SJCRH30 (cell line): ENCODE measurements at places on chromosomes 6 and 20. TPM values are rescaled to one million over a fixed set of nuclear protein-coding genes. Genes with fewer than 3 reads are reported as not detected.

GRCh38 chr20:36988494-36988966 lies 37.0 kb upstream of the SAMHD1 start:
- DNase-seq, result peak; percentile 18
- H3K27me3 ChIP-seq, result no peaks in the 10 kb centered on the region
- no peak overlapping the region for H3K27ac ChIP-seq

GRCh38 chr20:51236421-51236820 lies 213.5 kb upstream of the KCNG1 start:
- H3K27me3 ChIP-seq, result no peaks in the 10 kb centered on the region
- no peak overlapping the region for H3K4me3 ChIP-seq
- no peaks in the 10 kb centered on the region for H3K36me3 ChIP-seq
- DNase-seq, result no peak
- no peaks in the 10 kb centered on the region for H3K4me1 ChIP-seq

- no peak overlapping the region for H3K27ac ChIP-seq
- no peaks in the 10 kb centered on the region for H3K36me3 ChIP-seq
- no peak overlapping the region for H3K4me3 ChIP-seq
Observed at GRCh38 chr6:160832422-160832821, 130.4 kb downstream of the PLG start.

DNA sequence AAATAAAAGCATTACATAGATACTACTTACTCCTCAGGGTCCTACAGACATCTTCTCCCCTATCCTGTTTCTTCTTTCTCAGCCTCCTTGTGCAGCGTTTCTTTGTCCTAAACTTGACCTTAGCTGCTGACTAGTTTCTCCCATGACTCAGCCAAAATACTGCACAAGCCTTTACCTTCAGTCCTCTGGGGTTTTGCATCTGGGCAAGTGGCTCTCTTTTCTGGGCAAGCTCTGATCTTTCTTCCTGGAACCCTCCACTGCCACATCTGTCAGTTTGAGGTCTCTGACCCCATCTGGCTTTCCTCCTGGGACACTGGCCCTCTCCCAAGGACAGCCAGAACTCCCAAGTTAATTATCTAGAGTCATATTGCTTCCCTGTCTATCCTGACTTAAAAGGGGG lies 838.4 kb downstream of the DHX35 start:
- no peak overlapping the region for H3K27ac ChIP-seq
- no peaks in the 10 kb centered on the region for H3K36me3 ChIP-seq
- no peaks in the 10 kb centered on the region for H3K27me3 ChIP-seq
- H3K4me3 ChIP-seq, result no peak overlapping the region
- no peaks in the 10 kb centered on the region for H3K4me1 ChIP-seq

Gene ROS1
- total RNA-seq, result 0.05 and 0.10 TPM in 2 replicates

DNA sequence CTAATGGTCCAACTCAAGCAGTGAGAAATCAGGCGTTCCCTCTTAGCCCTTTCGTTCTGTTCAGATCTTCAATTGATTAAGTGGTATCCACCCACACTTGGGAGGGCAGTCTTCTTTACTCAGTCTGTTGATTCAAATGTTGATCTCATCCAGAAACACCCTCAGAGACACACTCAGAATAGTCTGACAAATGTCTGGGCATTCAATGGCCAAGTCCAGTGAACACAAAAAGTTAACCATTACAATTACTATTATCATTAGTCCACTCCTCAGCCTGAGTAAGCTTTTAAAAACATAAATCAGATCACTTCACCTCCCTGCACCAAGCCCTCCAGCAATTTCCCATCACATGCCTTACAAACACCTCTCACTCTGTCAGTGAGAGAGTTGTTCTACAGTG lies 423.2 kb downstream of the RFPL4B start:
- no peak overlapping the region for H3K27ac ChIP-seq
- peaks cover 3% of the 10 kb centered on the region; the same call in 1 of the 2 replicates for H3K4me1 ChIP-seq
- H3K36me3 ChIP-seq, result no peaks in the 10 kb centered on the region
- H3K4me3 ChIP-seq, result no peak overlapping the region

Gene NNAT
- not detected in 2 replicates for total RNA-seq

Gene ELOVL2
- 18.0 and 21.1 TPM in 2 replicates for total RNA-seq

DNA sequence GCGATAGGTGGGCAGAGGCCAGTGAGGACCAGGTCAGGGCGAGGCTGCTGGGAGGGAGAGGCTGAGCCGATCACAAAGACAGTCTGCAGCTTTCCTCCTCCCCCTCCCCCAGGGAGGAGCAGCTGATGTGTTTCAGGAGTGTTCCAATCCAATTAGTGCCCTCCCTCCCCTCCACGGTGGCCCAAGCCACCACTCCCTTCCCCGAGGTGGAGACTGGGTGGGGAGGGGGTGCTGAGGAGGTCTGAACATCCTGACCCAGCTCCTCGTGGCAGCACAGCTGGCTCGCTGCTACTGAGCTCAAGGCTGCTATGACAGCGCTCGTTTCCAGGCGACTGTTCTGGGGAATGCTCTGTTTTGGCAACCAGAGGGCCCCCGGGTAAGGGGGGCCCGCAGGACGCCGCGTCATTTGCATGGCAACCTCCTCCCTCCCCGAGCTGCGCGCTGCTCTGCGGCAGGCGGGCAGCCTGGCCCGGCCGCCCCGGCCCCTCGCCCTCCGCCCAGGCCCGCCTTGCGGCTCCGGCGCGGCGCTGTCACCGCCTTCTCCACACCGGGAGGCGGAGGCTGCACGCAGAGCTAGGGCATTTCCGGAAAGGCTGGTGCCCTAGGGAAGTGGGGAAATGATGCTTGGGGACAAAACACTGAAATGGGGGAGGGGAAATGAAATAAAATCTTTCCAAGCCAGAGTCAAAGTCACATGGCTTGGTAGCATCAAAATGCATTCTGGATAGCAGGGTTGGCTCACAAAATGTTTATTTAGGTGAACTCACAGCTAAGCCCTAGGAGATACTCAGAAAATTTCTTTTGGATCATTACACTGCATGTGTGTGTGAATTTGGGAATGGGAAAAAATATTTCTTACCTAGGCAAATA lies 67.4 kb upstream of the PIM1 start:
- peaks cover 32% of the 10 kb centered on the region for H3K4me1 ChIP-seq
- peak; percentile 94 for DNase-seq
- H3K27me3 ChIP-seq, result no peaks in the 10 kb centered on the region

GRCh38 chr6:130473886-130474285 lies 108.1 kb downstream of the TMEM200A start:
- no peaks in the 10 kb centered on the region for H3K27me3 ChIP-seq
- DNase-seq, result no peak
- H3K4me1 ChIP-seq, result no peaks in the 10 kb centered on the region
- no peaks in the 10 kb centered on the region for H3K36me3 ChIP-seq

Gene PPP1R16B
- total RNA-seq, result 34.0 and 36.5 TPM in 2 replicates

DNA sequence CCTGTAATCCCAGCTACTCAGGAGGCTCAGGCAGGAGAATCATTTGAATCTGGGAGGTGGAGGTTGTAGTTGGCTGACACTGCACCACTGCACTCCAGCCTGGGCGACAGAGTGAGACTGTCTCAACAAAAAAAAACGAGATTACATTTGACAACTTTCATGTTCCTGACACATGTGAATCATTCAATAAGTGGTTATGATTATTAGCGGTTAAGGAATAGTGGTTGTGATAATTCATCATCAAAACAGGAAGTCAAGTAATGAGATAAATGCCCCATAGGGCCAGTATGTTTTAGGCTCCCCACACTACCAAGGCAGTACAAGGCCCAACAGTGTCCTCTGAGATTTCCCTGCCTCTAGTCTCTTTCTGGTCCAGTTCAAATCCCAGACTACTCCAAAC lies 2.5 kb downstream of the HDDC2 start:
- no peak for DNase-seq
- peaks cover 46% of the 10 kb centered on the region for H3K36me3 ChIP-seq
- H3K27ac ChIP-seq, result no peak overlapping the region
- no peak overlapping the region for H3K4me3 ChIP-seq
- no peaks in the 10 kb centered on the region for H3K27me3 ChIP-seq
- no peaks in the 10 kb centered on the region for H3K4me1 ChIP-seq

Gene BACH2
- total RNA-seq, result 3.8 and 4.1 TPM in 2 replicates

Gene LHFPL5
- 0.08 and 0.10 TPM in 2 replicates for total RNA-seq

Gene HTR1E
- total RNA-seq, result not detected in 2 replicates

DNA sequence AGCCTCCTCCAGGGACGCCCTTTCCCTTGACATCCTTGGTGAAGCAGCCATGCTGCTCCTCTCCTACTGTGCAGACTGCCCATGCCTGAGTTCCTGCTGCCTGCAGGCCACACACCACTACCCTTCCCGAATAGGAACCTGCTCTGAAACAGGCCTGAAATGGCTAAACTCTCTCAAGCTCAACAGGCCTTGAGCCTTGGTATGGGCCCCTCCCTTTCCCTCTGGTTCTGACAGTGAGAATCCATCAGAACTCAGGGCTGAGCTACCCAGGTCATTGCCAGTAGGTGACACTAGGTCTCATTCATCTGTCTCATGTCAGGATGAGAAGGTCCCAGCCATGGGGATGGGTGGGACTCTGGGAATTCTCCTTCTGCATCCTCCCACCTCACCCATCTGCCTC lies 25.7 kb downstream of the RAET1L start:
- no peaks in the 10 kb centered on the region for H3K36me3 ChIP-seq
- no peak overlapping the region for H3K4me3 ChIP-seq
